ENCODE measurements at places on chromosomes 7 and 10. TPM values are rescaled to one million over a fixed set of nuclear protein-coding genes. Genes with fewer than 3 reads are reported as not detected.

DNA sequence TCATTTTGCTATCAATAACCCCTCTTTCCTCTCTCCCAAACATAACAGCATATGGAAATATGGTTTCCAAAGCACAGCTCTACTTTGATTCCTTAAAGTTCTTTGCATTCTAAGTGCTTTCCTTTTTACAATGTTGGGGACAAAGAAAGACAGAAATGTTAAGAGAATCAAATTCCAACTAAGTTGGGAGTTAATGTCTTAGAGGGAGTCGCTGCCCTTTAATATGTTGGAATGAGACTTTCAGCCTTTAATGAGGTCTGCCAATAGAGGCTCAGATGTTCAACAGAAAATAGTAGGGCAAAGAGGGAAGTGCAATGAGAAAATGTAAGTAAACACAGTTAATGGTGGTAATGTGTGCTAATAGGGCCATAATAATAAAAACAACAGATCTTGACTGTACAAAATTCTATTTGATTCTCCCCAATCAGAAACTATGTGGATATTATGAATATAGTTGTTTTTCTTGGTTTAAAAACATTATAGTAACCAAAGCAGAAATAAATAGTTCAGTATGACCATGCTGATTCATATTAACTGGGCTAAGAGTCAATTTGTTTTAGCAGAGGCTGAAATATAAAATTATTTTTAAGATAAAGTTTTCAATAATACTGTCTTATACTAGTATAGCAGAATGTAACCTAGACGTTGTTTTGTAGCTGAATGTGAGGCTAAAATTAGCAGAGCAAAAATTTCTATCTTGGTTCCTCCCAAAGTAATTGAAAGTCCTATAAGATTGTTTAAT, 10.3 kb downstream of the HYCC1 start:
- no peak for DNase-seq

DNA sequence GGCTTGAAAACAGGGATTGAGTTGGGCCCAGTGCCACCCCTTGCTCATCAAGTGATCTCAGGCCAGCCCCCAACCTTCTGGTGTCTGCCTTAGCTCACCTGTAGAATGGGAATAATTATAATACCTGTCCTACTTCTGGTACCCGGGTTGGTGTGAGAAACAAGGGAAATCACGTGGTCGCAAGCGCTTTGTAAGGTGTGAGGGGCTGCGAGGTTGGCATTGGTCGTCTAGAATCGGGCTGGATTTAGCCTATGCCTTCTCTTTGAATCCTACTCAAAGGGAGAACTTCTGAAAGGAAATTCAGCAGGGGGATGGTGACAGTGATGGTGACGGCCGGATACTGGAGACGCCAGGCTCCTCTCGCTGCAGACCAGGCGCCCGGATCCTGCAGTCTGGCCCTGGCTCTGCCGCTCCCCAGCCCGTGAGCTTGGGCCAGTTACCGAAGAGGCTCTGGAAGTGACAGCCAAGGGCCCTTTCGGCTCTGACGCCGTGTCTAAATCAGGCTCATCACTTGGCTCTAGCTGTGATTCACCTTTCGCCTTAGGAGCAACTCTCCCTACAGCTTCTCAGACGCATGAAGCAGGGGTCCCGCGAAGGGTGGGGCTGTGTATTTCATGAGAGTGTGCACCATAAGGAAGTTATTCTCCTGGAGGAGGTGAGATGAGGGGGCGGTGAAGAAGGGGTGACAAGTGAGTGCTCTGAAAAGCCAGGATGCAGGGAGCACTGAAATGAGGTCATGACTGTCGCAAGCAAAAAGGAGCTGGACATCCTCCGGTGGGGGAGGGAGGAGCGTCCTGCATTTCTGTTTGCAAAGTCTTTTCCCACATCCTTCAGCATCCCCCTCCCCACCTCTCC, 4.0 kb upstream of the CREB5 start:
- no peak for DNase-seq

- no peak for DNase-seq
These were observed 35.2 kb downstream of the EEPD1 start for GRCh38 chr7:36188266-36188665.

DNA sequence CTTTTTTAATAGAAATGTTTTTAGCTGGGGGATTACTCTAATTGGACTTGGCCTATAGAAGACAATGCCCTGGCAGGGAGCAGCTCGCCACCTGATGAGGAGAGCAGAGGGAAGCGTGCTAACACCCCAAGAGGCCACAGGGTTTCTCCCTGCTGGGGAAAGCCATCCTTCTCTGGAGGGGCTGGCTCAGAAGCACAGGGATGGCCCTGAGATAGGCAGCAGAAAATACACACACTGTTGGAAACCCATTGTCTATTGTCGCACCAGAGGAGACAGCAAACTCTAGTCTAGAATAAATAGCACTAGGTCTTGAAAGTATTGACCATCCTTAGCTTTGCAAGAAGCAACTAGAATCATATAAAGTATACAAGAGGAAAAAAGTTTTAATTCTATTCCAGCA, 5.4 kb downstream of the COBL start:
- no peak for DNase-seq

Gene GRID2IP
- 0.15 TPM for total RNA-seq

GRCh38 chr10:10520491-10521385, 496.9 kb upstream of the CELF2 start:
- DNase-seq = no peak

DNA sequence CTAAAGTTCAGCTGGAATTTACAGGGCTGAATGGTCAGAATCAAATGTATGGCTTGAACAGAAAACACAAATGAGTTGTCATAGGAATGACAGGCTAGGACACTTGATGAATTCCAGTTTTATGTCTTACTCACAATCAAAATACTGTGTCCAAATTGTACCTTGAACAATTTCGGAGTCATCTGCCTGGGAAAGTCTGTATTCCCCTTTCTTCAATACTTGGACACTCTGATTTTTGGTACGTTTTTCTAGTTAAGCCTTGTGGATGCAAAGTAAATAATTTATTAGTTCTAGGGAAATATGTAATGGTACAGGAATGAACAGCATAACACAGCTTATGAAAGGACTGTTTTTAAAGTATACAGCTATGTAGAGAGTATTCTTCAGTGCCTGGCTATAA, 100.4 kb downstream of the ITGB8 start:
- no peak for DNase-seq

Gene ETV1
- 4.5 TPM for total RNA-seq

- no peak for DNase-seq
These were observed 450.2 kb upstream of the GALNT17 start for GRCh38 chr7:70681469-70682350.

- no peak for DNase-seq
These were observed 315.0 kb downstream of the CRPPA start for GRCh38 chr7:16106300-16106699.

GRCh38 chr7:96596120-96596826, 113.4 kb downstream of the SEM1 start:
- no peak for DNase-seq

Gene TFR2
- total RNA-seq = 0.87 TPM

DNA sequence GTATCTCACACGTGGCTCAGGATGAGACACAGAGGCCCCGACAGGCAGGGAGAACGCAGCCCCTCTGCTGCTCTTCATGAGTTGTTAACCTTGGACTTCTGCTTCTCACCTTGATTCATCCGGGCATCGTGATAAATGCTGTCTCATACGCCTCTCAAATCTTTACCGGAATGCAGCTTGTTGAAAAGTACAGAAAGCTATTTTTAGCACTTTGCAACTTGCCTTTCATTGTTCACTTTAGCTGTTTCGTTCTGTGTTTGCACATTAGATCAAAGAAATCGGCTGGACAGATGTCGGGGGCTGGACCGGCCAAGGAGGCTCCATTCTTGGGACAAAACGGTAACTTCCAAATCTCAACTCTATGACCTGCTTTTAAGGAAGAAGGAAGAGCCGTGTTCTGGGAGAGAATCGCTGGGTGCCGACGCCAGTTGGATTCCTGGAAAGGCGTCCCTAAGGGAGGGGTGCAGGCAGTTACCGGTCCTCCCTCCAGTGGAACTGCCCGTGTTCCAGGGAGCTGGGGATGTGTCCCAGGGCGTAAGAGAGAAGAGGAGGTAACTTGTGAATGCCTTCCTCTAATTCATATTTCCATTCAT, 49.3 kb downstream of the PFKP start:
- DNase-seq = no peak

DNA sequence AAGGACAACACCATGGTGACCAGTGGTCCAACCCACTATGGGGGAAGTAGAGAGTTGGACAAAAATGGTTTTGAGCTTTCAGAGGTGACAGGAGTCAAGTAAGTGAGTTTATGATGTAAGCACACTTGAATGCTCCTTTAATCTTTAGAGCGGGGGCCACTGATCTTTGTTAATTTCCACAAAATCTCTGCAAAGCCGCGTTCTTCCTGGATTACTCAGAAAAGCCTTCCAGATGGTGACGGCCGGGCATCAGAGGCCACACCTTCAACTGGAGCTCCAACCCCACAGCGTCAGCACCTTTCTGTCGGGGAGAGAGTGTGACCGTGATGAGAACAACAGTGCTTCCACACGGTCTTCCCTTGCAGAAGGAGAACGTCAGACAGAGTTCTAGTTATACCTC, 35.2 kb upstream of the KLF6 start:
- DNase-seq = no peak

Gene TMEM196
- not detected for total RNA-seq

- DNase-seq = no peak
These were observed 14.4 kb downstream of the FFAR4 start for GRCh38 chr10:93580828-93581227.

Gene HMX2
- not detected for total RNA-seq

Gene TMED4
- 55.1 TPM for total RNA-seq

- DNase-seq = no peak
These were observed 65.4 kb downstream of the PAX2 start for GRCh38 chr10:100810835-100811116.

- DNase-seq = no peak
These were observed 36.3 kb downstream of the ARHGAP22 start for GRCh38 chr10:48568546-48568945.

- no peak for DNase-seq
These were observed 26.3 kb downstream of the CFAP70 start for GRCh38 chr10:73332379-73332778.

- DNase-seq = peak; percentile 69
These were observed 40.0 kb downstream of the ZCCHC24 start for GRCh38 chr10:79405221-79405994.

Gene HECW1
- total RNA-seq = 0.65 TPM

Gene ACSM6
- total RNA-seq = not detected

DNA sequence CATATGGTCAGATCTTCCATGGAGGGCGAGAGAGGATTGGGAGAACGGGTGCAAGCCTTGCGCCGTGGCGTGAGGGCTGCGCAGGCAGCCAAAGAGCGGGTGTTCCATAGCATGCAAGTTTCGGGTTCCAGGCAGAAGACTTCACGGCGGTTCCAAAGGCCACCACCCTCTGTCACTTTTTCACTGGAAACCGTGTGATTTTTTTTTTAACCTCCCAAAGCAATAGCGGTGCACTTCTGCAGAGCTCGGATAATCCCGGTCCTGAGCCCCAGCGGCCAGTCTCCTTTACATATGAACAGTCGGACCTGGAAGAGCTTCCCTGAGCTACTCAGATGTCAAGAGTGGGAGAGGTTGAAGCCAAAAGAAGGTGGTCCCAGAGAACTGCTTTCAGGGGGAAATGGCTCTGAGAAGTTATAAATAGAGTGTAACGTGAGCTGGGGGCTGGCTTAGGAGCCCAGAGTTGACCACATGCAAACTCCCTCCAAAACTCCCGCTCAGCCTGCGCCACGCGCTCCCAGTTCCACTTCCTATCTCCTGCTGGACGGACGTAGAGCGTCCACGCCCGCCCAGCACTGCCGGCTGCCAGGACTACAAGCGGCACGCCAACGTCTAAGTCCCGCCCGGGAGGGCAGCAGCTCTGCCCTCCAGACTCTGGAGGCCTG, at the start of gene MEOX2:
TSS of gene MEOX2 (minus strand) at position 389 of the 662 bp plus-strand sequence. CDS start at position 108, 281 bp downstream.
- DNase-seq = no peak

- no peak for DNase-seq
These were observed 30.6 kb upstream of the HNRNPH3 start for GRCh38 chr10:68301301-68301700.

Gene IRF5
- total RNA-seq = 0.26 TPM

GRCh38 chr10:91251430-91252056, 31.1 kb downstream of the PCGF5 start:
- no peak for DNase-seq

GRCh38 chr7:19709249-19709578, 377 bp upstream of the POLR1F start:
- no peak for DNase-seq

- peak; percentile 71 for DNase-seq
These were observed 8.7 kb downstream of the ELFN1 start for GRCh38 chr7:1678571-1679325.

DNA sequence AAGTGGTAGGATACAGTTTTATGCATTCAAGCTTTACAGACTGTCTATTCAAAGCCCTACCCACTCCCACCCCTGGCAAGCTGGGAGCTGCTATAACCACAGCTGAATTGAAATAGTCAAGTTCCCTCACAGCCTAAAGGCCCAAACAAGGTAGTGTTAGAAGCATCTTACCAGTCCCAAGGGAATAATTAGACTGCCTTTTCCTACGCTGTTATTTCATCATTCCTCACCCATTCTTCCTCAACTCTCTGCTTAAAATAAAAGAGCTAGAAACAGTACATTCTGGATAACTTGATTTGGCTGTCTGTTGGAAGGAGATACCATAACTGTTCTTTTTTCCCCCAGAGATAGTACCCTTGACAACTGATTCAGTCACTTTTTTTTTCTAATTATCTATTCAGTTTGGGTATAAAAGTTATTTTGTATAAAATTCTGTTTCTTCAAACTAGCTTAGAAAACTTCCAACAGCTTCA, 54.0 kb downstream of the RAPGEF5 start:
- no peak for DNase-seq

DNA sequence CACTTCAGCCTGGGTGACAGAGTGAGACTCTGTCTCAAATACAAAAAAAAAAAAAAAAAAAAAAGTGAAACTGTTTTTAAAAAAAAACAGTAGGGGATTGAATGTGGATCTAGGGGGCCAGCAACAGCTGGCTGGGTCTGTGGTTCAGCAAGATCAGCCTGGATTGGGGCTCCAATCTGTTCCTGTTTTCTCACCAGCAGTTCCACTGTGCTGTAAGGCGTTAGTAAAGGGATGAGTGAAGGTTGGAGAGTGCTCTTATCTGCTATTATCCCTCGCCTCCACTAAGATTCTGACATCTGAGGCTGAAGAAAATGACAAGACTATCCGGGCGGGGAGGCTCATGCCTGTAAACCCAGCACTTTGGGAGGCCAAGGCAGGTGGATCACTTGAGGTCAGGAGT, 41.6 kb upstream of the GTF2IRD1 start:
- no peak for DNase-seq

GRCh38 chr10:132851451-132851850, 65.5 kb upstream of the NKX6-2 start:
- peak; percentile 22 for DNase-seq

GRCh38 chr7:22671177-22671879, 55.7 kb upstream of the IL6 start:
- no peak for DNase-seq

Gene VWDE
- not detected for total RNA-seq

DNA sequence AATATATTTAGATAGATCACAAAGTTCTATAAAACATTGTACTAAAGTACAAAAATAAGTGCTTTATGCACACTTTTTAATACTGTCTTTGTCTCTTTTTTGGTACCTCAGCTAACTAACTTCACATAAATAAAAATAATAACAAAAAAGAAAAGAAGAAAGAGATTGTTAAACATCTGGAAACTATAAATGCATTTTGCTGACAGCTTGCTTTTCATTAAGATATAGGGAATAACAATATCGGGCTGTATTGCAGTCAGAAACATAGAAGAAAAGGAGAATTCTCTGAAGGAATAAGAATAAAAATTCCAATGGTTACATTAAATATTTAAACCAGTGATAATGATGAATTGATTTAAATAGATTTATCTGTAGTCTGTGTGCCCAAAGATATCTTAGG, 59.9 kb downstream of the ASAH2B start:
- no peak for DNase-seq

- DNase-seq = no peak
These were observed 269.4 kb downstream of the NXPH1 start for GRCh38 chr7:8702807-8703206.
